ENCODE measurements at places on chromosomes 6 and 20.
A peak's percentile ranks its signal among the peaks of the same experiment; 100 is the strongest.

DNA sequence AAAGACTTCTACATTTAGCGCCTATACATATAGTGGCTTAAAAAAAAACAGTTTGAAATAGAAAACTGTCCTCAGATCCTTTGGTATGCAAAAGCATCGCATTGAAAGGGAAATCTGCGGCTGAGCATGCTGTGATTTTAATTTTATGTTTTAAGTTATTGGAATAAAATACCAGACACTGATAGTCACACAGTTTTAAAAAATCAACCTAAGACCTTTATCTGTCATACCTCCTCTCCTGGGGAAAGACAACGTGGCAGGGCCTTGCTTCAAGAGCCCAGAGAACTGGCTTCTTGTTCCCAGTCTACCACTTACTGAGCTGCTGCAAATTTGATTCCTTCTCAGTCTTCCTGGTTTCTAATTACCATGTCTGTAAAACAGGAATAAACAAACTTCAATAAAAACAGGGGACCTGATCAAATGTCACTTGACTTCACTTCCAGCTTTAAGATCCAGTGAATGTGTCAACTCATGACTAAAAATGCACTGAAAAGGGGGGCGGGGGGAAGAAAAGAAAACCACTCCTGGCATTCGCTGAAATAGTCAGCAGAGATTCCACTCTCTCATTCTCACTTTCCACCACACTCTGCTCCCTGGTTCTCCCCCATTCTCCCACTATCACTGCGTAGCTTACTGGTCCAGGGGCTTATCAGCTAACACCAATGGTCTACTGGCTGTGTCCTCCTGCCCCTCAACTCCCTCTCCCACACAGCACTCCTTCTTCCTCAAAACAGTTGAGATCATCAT, 494.7 kb upstream of the MARCKS start:
- no peak for DNase-seq

GRCh38 chr6:128443553-128443952, 76.8 kb downstream of the PTPRK start:
- DNase-seq, result no peak

DNA sequence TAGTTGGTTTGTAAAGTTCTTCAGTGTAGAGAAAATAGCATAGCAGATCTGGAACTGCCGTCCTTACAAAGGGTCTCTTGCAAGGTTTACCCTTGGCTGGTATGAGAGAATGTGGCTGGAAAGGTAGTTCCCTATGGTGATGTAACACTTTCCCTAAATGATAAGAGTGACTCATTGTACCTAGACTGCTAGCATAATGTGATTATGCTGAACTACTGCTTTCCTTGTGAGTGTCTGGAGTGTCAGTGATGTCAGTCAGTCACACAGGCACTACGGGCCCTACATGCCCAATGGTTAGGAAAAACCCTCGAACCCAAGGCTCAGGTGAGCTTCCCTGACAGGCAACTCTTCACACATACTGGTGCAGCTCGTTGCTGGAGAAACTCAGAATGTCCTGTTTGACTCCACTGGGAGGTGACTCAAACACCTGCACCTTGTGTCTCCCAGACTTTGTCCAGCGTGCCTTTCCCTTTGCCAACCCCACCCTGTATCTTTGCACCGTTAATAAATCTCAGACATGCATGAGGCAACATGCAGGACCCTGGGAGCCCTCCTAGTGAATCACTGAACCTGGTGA, 28.4 kb upstream of the LY86 start:
- no peak for DNase-seq

DNA sequence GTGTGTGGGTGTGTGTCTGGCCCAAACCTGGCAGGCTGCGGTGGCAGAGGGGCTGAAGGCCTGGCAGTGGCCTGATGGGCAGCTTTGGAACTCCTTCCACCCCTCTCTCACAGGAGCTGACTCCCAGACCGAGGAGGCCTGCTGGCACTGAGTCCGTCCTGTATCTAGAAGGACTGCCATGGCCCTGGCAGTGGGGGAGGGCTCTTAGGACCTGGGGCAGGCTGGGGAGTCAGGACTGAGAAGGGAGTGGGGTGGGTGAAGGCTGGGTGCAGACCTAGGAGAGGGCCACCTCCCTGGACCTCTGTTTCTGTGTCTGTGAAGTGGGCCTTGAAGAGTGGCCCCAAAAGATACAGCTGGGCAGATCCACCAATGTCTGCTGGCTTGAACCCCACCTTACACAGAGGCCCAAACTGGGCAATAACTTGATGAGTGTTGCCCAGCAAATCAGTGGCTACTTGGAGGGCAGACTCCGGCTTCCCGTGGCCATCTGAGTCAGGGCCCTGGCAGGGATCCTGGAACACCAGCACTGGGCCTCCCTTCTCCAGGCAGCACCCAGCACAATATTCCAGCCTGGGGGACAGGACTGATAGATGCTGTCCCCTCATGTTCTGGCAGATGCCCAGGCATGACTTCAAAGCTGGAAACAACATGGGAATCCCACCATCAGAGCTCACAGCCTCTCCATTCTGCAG, 46.7 kb upstream of the BLCAP start:
- DNase-seq, result no peak

GRCh38 chr6:52089758-52090348, 2.4 kb upstream of the PKHD1 start:
- DNase-seq, result peak; percentile 12

DNA sequence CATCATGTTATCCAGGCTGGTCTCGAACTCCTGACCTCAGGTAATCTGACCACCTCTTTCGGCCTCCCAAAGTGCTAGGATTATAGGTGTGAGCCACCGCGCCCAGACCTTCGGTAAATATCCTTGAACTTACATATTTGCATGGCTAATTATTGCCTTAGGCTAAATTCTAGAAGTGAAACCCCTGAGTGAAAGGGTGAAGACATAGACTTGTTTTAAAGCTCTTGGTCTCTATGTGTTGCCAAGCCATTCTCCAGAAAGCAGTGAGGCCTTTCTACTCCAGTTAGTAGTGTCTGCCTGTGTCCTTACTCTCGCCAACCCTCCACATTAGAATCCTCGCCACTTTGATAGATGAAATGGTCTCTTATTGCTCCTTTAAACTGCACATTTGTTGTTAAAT, 2.6 kb upstream of the NOTCH4 start:
- no peak for DNase-seq

DNA sequence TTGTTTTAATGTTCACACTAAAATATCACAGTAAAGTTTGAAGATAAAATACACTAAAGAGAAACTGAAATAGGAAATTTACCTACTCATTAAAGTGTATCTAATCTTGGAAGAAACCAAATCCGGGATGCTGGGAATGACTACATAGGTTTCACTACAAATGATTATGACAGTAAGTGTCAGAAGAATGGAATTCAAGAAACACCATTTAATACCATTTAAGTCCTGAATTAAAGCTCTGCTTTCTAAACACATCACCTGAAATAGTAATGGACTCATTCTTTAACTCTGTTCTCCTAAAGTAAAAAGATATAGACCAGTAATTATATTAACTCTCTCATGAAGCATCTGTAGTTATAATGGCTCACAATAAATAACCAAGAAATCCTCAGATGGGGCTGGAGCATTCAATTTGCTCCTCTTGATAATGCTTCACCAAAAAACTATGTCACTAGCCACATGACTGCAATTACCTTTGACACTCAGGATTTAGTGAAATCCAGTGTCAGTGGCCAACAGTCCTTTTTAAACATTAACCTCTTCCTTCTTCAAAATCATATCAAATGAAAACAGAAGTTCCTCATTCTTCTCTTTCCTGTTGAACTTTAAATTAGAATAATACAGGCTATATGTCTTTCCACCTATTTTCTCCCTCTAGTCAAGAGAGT, 41.4 kb downstream of the MAP7 start:
- peak; percentile 74 for DNase-seq

GRCh38 chr6:89079511-89080234, 878 bp upstream of the PNRC1 start:
- peak; percentile 73 for DNase-seq

DNA sequence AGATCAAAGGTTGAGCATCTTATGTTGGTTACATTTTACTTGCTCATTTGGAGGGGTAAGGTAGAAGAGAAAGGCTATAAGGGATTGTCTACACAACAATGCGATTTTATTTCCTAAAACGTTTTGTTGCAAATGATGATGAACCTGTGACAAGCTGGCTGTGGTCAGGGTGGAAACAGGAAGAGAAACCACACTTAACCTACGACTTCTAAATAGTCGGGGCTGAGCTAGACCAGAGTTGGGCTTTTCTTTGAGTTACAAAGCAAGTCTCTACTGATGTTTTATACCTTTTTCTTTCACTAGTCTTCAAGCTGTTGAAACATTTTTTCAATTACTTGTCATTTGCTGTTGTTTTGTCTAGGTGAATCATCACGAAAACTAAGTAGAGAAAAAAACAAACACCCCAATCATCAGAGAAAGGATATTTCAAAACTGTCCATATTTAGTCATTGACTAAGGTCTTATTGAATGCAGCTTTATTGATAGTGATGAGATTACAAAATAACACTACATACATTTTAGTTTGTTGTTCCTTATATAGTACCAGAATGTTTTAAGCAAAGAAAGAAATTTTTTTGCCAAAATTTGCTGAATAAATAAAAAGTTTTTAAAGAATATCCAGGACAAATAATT, 18.0 kb downstream of the KLHL31 start:
- peak; percentile 45 for DNase-seq

DNA sequence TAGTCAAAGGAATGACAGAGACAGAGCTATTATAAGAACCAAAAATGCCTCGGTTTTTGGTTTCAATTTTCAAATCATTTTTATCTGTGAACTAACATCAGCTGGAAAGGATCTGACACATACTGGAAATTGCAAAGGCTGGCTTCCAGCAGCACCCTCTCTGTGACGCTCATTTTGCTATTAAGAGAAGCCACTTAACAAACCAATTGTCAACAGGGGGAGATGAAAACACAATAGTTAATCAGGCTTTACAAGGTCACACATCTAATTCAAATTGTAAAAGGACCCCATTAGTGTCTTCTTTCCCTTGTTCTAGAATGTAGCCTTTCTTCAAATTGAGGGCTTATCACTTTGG, 160.5 kb downstream of the TFAP2B start:
- DNase-seq, result no peak

DNA sequence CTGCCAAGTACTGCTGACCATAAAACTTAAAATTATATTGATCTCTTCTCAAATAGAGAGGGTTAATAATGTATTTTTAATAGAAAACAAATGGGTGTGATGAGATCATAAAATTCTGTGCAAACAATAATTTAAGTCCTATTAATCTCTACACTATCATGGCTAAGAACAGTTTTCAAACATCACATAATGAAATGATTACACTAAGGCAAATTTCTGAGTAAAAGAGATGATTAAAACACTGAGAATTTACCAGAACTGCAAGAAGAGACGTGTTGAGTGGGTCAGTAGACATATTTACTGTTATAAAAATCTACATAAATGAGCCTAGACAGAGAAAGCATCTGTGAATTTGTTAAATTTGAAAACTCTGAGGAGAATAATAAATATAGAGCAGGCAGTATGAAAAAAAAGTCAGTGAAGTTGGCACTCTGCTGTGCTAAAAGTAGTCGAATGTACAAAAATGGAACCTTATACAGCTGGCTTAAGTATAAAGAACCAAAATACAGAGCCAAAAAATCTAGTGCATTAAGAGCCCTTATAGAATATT, 302.6 kb upstream of the MANEA start:
- no peak for DNase-seq

- DNase-seq, result no peak
Observed at GRCh38 chr6:33314943-33315792, 1.3 kb upstream of the TAPBP start.

DNA sequence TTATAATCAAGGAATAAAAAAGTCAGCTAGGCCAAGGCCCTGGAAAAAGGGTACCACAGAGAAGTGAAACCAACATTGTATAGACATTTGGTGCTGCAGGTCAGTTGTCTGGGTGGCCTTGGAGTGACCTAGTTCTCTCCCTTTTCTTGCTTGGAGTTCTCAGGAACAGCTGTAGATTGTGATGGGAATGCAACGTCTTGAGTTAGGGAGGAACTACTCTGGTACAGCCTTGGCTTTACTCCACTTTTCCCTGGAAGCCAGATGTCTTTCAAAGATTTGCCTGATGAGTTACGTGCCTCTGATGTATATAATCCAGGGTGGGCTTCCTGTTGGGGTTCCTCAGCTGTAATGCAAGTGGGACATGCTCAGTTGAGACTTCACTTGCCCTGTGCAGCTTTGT, 694.7 kb downstream of the HTR1B start:
- DNase-seq, result no peak

DNA sequence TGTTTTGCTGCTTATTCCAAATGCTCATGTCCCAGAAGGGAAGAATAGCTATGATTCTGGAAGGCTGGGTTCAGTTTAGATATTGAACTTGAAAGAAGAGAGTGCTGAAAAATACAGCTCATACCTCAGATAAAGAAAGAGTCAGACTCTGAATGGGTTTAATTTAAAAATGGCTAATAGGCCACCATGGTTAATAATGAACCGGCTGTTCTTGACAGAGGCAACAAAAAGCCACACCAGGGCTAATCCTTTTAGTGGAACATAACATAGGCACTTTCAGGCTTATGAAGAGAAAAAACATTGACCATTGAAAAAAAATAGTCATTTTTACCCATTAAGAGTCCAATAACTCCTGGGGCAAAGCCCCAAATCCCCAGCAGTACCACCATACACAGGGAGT, 59.4 kb downstream of the TNFRSF21 start:
- no peak for DNase-seq

DNA sequence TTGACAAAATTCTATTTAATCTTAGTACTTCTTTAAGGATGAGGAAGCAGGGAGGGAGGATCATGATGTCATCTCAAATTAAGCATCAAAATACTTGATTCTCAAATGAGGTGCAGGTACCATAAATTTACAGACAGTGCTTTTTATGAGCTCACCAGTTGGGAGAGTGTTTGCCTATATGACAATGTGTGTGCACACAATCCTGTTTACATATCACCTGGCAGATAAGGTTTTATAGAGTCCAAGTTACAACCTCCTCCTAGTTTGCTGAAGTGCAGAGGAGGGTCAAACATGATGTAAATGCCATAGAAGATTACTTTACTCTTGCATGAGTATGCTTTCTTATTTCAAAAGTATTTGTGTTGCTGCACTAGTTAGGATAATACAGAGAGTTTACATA, 6.4 kb downstream of the ATXN1 start:
- DNase-seq, result no peak

GRCh38 chr6:2937627-2938003, 33.8 kb downstream of the SERPINB6 start:
- no peak for DNase-seq

DNA sequence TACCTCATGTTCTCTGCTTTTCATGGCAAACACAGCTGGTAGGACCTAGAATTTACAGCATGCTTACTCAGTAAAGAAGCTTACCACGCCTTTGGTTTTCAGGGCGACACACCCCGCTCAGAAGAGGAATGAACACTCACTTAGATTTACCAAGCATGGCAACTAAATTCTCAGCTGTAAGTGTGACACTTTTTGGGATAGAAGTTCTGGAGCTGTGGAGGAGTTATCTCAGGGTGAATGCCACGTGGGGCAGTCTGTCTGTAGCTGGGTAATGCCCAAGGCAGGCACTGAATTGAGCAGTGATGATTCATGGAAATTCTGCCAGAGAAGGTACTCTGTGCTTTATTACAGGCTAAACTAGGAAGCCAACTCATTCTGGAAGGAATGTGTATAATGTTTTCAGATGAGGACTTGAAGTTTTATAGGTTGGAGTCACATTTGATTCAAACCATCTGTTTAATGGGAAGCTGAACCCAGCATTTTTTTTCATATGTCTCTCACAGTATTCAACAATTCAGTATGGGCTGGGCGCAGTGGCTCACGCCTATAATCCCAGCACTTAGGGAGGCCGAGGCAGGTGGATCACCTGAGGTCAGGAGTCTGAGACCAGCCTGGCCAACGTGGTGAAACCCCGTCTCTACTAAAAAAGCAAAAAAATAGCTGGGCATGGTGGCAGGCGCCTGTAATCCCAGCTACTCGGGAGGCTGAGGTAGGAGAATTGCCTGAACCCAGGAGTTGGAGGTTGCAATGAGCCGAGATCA, 3.5 kb upstream of the PRIM2 start:
- DNase-seq, result no peak

All from KBM-7 (cell line).